ENCODE measurements at places on chromosomes 7 and 10. TPM values are rescaled to one million over a fixed set of nuclear protein-coding genes. Genes with fewer than 3 reads are reported as not detected.

- no peak for DNase-seq
Observed at GRCh38 chr7:69882269-69882668, 284.0 kb downstream of the AUTS2 start.

ITGA8 gene
- total RNA-seq, result not detected

MRPS24 gene
- 50.4 TPM for total RNA-seq

TMUB1 gene
- total RNA-seq, result 46.6 TPM

GRCh38 chr7:27873981-27874957, 134.3 kb downstream of the TAX1BP1 start:
- no peak for DNase-seq

GRCh38 chr10:44244745-44245600, 139.9 kb downstream of the CXCL12 start:
- DNase-seq, result no peak

DNA sequence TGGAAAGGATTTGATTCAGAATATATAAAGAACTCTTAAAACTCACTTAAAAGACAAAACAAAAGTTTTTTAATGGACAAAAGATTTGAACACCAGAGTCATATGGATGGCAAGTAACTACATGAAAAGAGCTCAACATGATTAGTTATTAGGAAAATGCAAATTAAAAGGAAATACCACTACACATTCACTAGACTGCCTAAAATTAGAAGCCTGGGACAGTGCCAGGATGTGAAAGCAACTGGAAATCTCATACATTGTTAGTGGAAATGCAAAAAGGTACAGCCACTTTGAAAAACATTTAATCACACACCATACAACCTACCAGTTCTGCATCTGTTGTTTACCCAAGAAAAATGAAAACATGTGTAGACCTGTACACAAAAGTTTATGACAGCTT, 48.8 kb downstream of the RALA start:
- no peak for DNase-seq

DNA sequence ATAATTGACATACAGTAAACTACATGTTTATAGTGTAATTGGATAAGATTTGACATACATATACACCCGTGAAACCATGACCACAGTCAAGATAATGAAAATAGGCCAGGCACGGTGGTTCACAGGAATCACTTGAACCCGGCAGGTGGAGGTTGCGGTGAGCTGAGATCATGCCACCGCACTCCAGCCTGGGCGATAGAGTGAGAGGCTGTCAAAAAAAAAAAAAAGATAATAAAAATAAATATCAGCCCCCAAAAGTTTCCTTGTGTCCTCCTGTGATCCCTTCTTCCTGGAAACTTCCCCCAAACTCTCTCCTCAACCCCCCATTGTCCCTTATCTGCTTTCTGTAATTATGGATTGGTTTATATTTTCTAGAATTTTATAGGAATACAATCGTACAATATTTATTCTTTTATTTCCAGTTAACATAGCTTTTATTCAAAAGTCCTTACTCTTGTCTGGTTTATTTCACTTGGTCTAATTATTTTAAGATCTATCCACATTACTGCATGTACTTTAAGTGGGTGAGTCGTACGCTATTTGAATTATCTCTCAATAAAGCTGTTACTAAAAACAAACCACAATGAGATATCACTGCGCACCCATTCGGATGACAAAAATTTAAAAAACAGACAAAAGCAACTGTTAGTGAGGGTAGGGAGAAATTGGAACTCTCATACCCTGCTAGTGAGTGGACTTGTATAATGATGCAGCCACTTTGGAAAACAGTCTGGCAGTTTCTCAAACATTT, 30.1 kb upstream of the TNPO3 start:
- no peak for DNase-seq

GRCh38 chr10:118028619-118029018, 18.1 kb downstream of the RAB11FIP2 start:
- DNase-seq, result no peak

Measured in T-helper 17 cell (primary cell).